ENCODE measurements at places on chromosomes 13 and 19. TPM values are rescaled to one million over a fixed set of nuclear protein-coding genes. Genes with fewer than 3 reads are reported as not detected.

GRCh38 chr13:80707000-80707983 is 366.4 kb upstream of the SPRY2 start:
- DNase-seq = no peak

DNA sequence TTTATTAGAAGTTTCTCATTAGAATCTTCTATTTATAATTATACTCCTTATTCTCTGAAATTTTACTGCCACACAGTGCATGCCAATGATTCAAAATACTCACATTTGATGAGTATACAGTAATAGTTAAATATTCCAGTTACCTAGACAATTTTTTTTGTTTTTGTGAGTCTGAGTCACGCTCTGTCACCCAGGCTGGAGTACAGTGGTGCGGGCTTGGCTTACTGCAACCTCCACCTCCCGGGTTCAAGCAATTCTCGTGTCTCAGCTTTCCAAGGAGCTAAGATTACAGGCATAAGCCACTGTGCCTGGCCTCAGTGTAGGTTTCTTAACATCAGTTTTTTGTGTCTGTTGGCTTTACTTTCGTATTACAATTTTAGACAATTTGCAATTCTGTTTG is 87.1 kb downstream of the ZNF486 start:
- peak; percentile 0 for DNase-seq

DNA sequence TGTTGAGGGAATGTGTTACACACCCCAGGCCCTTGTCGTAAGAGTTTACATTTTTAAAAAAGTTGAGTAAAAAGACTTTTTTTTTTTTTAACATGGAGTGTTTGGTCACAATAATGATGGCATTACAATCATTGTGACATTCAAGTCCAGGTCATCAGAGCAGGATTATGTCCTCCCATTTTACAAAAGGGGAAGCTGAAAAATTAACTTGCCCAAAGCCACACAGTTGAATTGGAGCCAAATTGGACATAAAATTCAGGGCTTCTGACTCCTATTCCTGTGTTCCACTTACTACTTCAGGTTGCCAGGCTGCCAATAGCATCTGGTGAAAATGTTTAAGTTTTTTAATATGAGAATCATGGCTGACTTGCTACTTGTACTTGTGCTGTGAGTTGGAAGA is 49.3 kb downstream of the DLEU7 start:
- no peak for DNase-seq

- peak; percentile 52 for DNase-seq
Measured at GRCh38 chr13:107205318-107206104, 637.6 kb upstream of the ARGLU1 start.

GRCh38 chr13:34335014-34336007 is 517.4 kb downstream of the RFC3 start:
- no peak for DNase-seq

Gene MBD3L3
- not detected for total RNA-seq

- no peak for DNase-seq
Measured at GRCh38 chr13:74103970-74104555, 30.1 kb downstream of the KLF12 start.

GRCh38 chr19:47628078-47628771 is 19.3 kb downstream of the BICRA start:
- no peak for DNase-seq

- peak; percentile 50 for DNase-seq
Measured at GRCh38 chr19:31348481-31349159, 616 bp downstream of the TSHZ3 start.

- DNase-seq = no peak
Measured at GRCh38 chr19:58284199-58284598, 5.4 kb downstream of the ZNF8 start.

GRCh38 chr19:53944933-53945332 is 17.8 kb upstream of the CACNG8 start:
- DNase-seq = no peak

GRCh38 chr13:54383604-54384003 is 1355.0 kb downstream of the OLFM4 start:
- no peak for DNase-seq

- DNase-seq = no peak
Measured at GRCh38 chr13:64075543-64076271, 2660.1 kb upstream of the PCDH20 start.

Gene CACNG7
- total RNA-seq = not detected

- DNase-seq = no peak
Measured at GRCh38 chr19:14337510-14337909, 43.7 kb upstream of the ADGRE5 start.

Gene THSD1
- total RNA-seq = 29.0 TPM

Gene APC2
- total RNA-seq = 0.53 TPM

- DNase-seq = no peak
Measured at GRCh38 chr13:110511509-110512181, 49.9 kb downstream of the RAB20 start.

Gene KLK1
- total RNA-seq = not detected

- DNase-seq = peak; percentile 91
Measured at GRCh38 chr19:17107546-17108452, 32.2 kb downstream of the MYO9B start.

DNA sequence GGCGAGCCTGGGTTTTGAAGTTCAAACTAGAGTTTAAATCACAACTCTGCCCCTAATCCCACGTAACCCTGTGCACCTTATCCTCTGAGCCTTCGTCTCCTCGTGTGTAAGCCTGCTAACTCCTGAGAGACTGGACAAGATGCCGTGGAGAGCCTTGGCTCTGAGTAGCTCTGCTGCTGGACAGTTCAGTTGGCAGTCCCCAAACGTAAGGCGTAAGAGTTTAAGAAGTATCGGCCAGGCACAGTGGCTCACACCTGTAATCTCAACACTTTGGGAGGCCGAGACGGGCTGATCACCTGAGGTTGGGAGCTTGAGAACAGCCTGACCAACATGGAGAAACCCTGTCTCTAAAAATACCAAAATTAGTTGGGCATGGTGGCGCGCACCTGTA is 4.7 kb upstream of the CD79A start:
- DNase-seq = no peak

Gene PEAK3
- 0.16 TPM for total RNA-seq

Gene ITGBL1
- total RNA-seq = 94.7 TPM

Gene CYP4F22
- total RNA-seq = not detected

DNA sequence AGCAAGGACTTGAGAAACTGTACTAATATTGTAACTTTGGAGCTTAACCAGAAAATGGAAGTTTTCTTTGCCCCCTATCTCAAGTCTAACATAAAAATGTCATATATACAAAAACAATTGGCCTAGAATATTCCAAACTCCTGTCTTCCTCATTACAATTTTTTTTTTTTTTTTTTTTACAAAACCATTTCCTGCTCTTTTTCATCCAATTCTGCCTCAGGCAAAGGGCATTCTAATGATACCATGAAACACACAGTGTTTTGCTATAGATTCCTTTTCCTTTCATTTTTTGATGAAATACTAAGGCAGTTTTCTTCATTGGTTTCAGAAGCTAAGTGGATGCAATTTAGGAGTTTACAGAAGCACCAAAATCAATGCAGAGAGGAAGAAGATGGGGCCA is 119.7 kb downstream of the LHFPL6 start:
- no peak for DNase-seq

Data from myocyte (in vitro differentiated cells).